ENCODE measurements at places on chromosomes 6 and 20. TPM values are rescaled to one million over a fixed set of nuclear protein-coding genes. Genes with fewer than 3 reads are reported as not detected.

- no peak for DNase-seq
- H3K36me3 ChIP-seq, result peaks cover 56% of the 10 kb centered on the region
- no peaks in the 10 kb centered on the region for H3K27me3 ChIP-seq
- H3K4me1 ChIP-seq, result peaks cover 24% of the 10 kb centered on the region
- no peak overlapping the region for H3K4me3 ChIP-seq
Observed at GRCh38 chr20:34415079-34415478, 52.0 kb downstream of the ITCH start.

The PLAGL2 gene
- total RNA-seq, result 2.1 TPM

GRCh38 chr20:19170148-19170547 is 42.3 kb upstream of the SLC24A3 start:
- no peaks in the 10 kb centered on the region for H3K27me3 ChIP-seq
- H3K4me3 ChIP-seq, result no peak overlapping the region
- no peak overlapping the region for H3K27ac ChIP-seq
- DNase-seq, result no peak
- no peaks in the 10 kb centered on the region for H3K36me3 ChIP-seq

DNA sequence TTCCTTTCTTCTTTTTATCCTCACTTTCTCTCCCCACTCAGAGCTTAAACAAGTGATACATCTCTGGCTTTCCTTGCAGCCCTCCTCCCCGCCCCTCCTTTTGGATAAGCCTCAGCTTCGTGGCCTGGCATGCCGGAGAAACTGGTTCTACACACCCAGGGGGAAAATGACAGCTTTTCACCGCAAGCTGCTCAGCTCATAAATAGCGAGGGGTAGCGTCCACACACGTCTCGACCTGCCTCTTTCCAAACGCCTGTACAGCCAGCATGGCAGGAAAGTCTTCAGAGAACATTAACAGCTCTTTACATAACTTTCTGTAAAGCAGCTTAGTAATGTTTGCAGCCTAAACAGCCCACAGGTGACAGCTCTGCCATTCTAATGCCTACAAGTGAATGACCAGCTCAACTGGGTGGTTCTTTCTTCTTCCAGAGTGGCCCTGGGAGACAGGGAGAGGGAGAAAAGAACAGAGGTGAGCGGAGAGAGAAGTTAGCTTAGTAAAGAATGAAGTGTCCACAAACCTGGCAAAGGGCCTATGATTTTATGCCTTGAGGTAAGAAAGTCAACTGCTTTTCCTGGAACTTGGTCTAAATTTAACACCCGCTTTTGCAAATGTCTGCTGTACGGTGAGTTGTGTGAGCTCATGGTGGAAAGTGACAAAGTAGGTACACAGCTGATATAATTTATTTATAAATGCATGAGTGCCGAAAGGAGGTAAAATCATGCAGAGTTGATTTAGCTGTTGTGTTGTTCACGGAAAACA is 251.5 kb downstream of the TFAP2A start:
- H3K27me3 ChIP-seq, result no peaks in the 10 kb centered on the region
- DNase-seq, result no peak
- no peaks in the 10 kb centered on the region for H3K36me3 ChIP-seq
- no peak overlapping the region for H3K4me3 ChIP-seq

GRCh38 chr6:141467881-141468280 is 664.8 kb upstream of the GJE1 start:
- H3K4me1 ChIP-seq, result peaks cover 42% of the 10 kb centered on the region
- no peaks in the 10 kb centered on the region for H3K36me3 ChIP-seq
- 0 out of 2 replicates have a peak overlapping the region, but pooled peaks have one; percentile 18 for H3K27ac ChIP-seq
- H3K27me3 ChIP-seq, result no peaks in the 10 kb centered on the region
- DNase-seq, result peak; percentile 52
- no peak overlapping the region for H3K4me3 ChIP-seq

GRCh38 chr6:170288091-170288631 is 2.7 kb downstream of the DLL1 start:
- no peaks in the 10 kb centered on the region for H3K4me1 ChIP-seq
- H3K36me3 ChIP-seq, result no peaks in the 10 kb centered on the region
- H3K27ac ChIP-seq, result no peak overlapping the region
- no peak overlapping the region for H3K4me3 ChIP-seq
- DNase-seq, result no peak

DNA sequence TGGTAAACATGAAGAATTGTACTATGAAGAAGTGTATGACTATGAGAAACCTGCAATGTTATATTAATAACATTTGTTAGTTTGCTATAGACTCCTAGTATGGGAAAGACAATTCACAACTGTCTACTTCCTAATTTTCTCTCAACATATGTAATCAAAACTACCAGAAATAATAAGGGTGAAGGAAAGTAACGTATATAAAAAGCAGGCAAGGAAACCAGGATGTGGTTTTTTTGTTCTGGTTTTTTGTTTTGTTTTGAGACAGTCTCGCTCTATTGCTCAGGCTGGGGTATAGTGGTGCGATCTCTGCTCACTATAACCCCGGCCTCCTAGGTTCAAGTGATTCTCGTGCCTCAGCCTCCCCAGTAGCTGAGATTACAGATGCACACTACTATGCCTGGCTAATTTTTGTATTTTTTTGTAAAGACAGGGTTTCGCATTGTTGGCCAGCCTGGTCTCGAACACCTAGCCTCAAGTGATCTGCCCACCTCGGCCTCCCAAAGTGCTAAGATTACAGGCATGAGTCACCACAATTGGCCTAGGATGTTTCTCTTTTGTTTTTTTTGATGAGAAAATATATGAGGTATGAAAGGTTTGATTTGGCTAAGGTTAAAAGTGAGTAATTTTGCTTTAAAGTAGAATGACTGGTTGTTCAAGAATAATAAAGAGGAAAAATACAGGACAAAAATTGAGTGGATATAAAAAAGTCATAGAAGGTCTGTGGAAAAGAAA is 83.1 kb downstream of the PTCHD4 start:
- no peaks in the 10 kb centered on the region for H3K36me3 ChIP-seq
- H3K27ac ChIP-seq, result no peak overlapping the region
- DNase-seq, result no peak

The SIRPB1 gene
- 0.54 TPM for total RNA-seq

GRCh38 chr6:72938104-72938503 is 287.2 kb downstream of the KHDC1L start:
- no peaks in the 10 kb centered on the region for H3K27me3 ChIP-seq
- no peak for DNase-seq
- no peaks in the 10 kb centered on the region for H3K4me1 ChIP-seq
- H3K36me3 ChIP-seq, result no peaks in the 10 kb centered on the region
- no peak overlapping the region for H3K27ac ChIP-seq

The GPLD1 gene
- 0.97 TPM for total RNA-seq

DNA sequence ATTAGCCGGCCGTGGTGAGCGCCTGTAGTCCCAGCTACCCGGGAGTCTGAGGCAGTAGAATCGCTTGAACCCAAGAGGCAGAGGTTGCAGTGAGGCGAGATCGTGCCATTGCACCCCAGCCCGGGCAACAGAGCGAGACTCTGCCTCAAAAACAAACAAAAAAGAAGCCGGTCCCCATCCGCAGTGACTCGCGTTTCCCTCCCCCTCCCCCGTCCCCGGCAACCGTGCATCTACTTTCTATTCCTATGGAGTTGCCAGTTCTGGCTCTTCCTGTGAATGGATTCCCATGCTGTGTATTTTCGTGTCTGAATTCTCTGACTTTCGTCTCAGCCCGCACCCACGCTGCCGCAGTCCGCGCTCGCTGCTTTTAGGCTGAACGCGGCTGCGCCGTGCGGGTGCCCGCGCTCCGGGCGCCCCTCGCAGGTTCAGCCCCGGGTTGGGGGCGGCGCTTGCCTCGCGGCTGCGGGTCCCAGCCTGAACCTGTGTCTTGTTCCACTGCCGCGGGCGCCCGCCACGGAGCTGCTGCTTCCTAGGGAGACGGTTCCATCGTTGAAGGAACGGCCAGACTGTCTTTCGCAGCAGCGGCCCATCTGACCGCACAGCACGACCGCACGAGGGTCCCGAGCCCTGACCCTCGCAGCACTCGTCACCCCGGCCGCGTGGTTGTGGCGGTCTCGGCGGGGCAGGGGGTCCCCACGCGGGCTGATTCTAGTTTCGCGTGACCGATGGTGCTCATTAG is 1.1 kb upstream of the MRGBP start:
- DNase-seq, result peak; percentile 79
- peak overlapping the region; percentile 78 for H3K4me3 ChIP-seq
- peak overlapping the region; percentile 67 for H3K27ac ChIP-seq
- 0 out of 2 replicates have a peak, but pooled peaks cover 10% of the 10 kb centered on the region for H3K36me3 ChIP-seq
- H3K27me3 ChIP-seq, result no peaks in the 10 kb centered on the region
- H3K4me1 ChIP-seq, result peaks cover 14% of the 10 kb centered on the region

DNA sequence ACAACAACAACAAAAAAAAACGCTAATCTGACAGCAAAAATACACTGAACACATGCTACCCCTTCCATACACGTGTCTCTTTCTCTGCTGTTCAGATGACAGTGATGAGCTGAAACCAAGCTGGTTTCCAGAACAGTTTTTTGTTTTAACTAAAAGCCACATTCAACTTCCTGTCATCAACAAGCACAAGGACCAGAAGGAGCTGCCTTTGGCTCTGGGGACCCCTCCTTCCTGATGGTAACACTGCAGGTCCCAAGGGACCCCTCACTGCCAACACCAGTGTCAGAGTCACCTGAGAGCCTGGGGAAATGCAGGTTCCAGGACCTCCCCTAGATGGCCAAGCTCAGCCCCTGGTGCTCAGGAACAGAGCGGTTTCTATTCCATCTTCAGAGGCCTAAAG is 6.0 kb downstream of the CST7 start:
- no peak for DNase-seq
- H3K4me3 ChIP-seq, result no peak overlapping the region
- H3K36me3 ChIP-seq, result no peaks in the 10 kb centered on the region
- H3K27me3 ChIP-seq, result no peaks in the 10 kb centered on the region
- H3K27ac ChIP-seq, result no peak overlapping the region
- H3K4me1 ChIP-seq, result no peaks in the 10 kb centered on the region

DNA sequence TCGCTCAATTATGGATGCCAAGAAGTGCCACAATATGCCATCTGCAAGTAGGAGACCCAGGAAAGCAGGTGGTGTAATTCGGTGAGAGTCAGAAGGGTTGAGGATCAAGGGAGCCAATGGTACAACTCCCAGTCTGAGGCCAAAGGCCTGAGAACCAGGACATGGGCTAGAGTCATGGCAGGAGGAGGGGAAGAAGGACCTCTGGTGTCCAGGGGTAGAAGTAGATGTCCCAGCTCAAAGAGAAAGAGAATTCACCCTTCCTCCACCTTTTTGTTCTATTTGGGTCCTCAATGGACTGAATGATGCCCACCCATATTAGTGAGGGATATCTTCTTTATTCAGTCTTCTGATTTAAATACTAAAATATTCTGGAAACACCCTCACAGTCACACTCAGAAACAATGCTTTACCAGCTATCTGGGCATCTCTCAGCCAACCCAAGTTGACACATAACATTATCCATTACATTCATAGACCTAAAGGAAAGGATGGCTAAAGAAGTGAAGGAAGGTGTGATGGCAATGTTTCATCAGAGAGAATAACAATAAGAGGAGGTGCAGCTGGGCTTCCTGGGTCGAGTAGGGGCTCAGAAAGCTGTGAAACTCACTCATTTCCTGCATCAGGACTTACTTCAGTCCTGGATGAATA is 21.2 kb upstream of the HLA-DQA1 start:
- H3K27ac ChIP-seq, result no peak overlapping the region
- H3K4me1 ChIP-seq, result no peaks in the 10 kb centered on the region
- H3K36me3 ChIP-seq, result no peaks in the 10 kb centered on the region
- H3K27me3 ChIP-seq, result no peaks in the 10 kb centered on the region
- no peak overlapping the region for H3K4me3 ChIP-seq
- DNase-seq, result no peak

The TAAR1 gene
- total RNA-seq, result not detected

DNA sequence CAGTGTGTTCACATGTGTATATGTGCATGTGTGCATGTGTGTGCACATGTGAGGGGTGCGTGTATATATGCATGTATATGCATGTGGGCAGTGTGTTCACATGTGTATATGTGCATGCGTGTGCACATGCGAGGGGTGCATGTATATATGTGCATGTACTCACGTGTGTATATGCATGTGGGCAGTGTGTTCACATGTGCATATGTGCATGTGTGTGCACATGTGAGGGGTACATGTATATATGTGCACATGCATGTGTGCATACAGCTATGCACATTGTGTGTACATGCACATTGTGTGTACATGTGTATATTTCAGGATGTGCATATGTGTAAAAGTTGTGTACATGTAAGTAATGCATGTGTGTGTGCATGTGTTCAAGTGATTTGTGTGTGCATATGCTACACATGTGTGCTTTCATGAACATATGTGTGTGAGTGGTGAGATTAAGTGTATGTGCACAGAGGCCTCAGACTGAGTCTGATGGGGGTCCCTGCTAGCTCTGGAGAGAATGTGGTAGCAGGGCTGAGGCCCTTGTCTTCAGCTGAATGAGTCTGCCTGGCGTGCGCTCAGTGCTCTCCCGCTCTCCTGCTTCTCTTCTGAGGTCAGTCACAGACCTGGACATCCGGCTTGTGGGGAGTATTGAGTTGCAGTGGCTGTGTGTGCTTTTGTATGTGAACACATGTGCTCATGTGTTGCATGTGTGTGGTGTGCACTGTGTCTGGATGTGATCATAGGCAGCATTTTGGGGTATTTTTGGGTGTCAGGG is 19.9 kb upstream of the MYT1 start:
- H3K27me3 ChIP-seq, result peaks cover 8% of the 10 kb centered on the region
- no peak for DNase-seq
- no peaks in the 10 kb centered on the region for H3K4me1 ChIP-seq

DNA sequence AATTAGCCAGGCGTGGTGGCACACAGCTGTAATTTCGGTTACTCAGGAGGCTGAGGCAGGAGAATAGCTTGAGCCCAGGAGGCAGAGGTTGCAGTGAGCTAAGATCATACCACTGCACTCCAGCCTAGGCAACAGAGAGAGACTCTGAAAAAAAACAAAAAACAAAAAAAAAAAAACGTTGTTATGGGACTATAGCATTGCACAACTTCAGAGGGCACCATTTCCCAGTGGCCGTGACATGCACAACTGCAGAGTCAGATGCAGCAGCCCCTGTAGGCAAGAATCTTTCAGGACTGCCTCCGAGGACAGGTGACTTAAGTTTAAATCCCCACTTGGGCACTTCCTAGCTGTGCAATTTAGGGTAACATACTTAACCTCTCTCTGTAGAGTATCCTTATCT is 64.0 kb downstream of the ZNF217 start:
- no peak for DNase-seq
- H3K27me3 ChIP-seq, result no peaks in the 10 kb centered on the region

DNA sequence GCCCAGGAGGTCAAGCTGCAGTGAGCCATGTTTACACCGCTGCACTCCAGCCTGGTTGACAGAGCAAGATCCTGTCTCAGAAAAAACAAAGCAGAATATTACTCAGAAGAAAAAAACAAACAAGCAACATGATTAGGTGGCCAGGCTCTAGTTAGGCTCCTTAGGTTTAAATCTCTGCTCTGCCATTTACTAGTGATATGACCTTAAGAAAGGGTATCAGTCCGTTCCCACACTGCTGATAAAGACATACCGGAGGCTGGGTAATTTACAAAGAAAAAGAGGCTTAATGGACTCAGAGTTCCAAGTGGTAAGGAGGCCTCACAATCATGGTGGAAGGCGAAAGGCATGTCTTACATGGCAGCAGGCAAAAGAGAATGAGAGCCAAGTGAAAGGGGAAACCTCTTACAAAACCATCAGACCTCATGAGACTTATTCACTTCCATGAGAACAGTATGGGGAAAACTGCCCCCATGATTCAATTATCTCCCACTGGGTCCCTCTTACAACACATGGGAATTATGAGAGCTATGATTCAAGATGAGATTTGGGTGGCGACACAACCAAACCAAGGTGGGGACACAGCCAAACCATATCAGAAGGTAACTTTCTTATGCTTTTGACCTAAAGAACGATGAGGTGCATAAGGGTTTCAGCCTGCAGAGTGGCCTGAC is 2.4 kb upstream of the LTV1 start:
- no peak overlapping the region for H3K4me3 ChIP-seq
- H3K27me3 ChIP-seq, result no peaks in the 10 kb centered on the region
- no peak for DNase-seq
- H3K4me1 ChIP-seq, result 0 out of 2 replicates have a peak, but pooled peaks cover 10% of the 10 kb centered on the region
